Astrocyte of the cerebellum (primary cell): ENCODE measurements at places on chromosomes 1 and 21.

DNA sequence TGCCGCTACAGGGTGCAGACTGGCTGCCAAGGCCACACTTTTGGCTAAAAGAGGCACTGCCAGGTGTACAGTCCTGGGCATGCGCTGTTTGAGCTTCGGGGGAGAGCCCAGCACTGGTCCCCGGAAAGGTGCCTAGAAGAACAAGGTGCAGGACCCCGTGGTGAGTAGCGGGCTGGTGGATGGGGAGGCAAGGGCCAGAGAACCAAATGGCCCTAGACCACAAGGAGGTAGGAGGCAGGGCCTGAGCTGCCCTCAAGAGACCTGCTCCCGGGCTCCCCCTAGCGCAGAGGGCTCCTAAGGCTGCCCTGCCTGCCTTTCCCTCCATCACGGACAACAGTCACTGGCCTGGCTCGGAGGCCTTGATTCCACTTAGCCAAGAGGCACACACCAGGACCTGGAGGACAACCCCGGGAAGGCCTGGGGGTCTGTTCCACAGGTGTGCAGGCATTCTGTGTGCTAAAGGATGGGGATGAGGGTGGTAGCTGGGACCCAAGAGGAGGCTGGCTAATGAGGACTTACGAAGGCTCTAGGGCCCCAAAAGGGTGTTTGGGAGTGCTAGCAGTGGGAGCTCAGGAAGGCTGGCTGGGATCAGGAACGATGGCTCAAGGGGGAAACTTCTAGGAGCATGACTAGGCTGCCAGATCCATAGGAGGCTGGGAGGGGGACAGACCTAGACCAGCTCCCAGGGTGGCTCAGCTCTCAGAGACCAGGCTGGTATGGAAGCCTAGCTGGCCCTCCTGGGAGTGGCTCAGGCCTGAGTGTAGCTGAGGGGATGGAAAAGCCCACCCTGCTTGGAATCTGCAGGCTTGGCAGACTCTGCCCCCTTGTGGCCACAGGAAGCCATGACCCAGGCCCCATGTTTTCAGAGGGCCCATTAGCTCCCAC is 742 bp downstream of the ARTN start:
- DNase-seq, result peak; percentile 59

GRCh38 chr1:14842361-14842760 is 243.9 kb downstream of the KAZN start:
- DNase-seq, result no peak

GRCh38 chr1:229203030-229203751 is 67.7 kb upstream of the RAB4A start:
- DNase-seq, result peak; percentile 39

DNA sequence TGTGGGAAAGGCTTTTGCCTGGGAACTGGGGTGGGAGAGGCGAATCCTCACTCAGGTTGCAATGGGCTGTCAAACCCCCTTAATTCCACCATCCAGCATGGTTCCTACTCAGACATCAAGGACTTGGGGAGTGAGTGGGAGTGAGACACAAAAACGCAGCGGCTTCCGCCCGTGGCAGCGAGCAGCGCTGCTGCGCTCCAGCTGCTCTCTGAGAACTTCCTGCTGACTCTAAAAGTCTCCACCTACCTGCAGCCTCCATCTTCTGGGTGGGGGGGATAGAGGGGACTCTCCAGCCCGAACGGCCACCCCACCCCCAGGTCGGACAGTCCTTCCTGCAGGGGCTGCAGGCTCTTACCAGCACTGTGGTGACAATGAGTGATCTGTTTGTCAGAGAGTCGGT is 184.4 kb downstream of the GRIK3 start:
- no peak for DNase-seq

- peak; percentile 73 for DNase-seq
Observed at GRCh38 chr21:25103500-25104207, 503.6 kb downstream of the MRPL39 start.

- no peak for DNase-seq
Observed at GRCh38 chr1:47853059-47853458, 144.1 kb downstream of the TRABD2B start.

GRCh38 chr1:155651861-155652661 is 36.5 kb downstream of the YY1AP1 start:
- no peak for DNase-seq

- no peak for DNase-seq
Observed at GRCh38 chr1:66282343-66282852, 251.6 kb upstream of the SGIP1 start.

- DNase-seq, result no peak
Observed at GRCh38 chr1:147486876-147487656, 54.2 kb upstream of the BCL9 start.

- no peak for DNase-seq
Observed at GRCh38 chr1:39478126-39478915, 13.1 kb upstream of the BMP8A start.

GRCh38 chr1:87146538-87146937 is 182.1 kb upstream of the LMO4 start:
- DNase-seq, result no peak

DNA sequence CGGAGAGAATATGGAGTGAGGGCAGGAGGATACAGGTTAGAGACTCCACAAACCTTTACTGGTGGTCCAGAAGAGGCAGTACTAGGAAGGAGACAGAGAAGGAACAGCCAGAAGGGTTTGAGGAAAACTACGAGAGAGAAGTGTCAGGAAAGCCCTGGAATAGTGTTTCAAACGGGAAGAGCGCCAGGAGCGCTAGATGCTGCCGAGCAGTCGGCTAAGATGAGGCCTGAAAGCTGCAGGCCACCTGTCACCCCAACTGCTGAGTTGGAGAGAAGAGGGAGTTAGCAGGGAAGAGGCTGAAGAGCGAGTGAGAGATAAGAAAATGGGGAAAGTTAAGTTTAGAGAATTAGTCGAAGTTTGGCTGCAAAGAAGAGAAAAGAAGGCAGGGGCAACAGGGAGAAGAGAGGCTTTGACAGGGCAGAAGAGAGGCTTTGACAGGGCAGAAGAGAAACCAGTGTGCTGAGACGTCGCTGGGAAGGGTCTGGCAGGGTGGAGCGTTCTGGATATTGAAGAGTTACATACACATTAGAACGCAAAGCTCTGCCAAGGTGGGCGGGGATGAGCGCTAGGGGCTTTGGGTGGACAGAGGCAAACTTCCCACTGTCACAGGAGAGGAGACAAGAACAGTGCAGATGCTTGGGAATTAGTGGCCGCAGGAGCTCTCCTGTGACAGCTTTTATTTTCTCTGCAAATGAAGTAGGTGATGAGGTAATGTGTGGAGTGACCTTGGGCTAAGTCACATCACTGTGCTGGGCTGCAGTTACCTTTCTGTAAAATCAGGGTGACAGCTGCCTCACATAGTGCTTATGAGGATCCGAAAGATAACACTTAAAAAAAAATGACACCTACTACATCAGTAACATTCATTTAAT is 31.2 kb downstream of the PCSK9 start:
- no peak for DNase-seq

- DNase-seq, result no peak
Observed at GRCh38 chr1:175797576-175797975, 54.2 kb upstream of the TNR start.

DNA sequence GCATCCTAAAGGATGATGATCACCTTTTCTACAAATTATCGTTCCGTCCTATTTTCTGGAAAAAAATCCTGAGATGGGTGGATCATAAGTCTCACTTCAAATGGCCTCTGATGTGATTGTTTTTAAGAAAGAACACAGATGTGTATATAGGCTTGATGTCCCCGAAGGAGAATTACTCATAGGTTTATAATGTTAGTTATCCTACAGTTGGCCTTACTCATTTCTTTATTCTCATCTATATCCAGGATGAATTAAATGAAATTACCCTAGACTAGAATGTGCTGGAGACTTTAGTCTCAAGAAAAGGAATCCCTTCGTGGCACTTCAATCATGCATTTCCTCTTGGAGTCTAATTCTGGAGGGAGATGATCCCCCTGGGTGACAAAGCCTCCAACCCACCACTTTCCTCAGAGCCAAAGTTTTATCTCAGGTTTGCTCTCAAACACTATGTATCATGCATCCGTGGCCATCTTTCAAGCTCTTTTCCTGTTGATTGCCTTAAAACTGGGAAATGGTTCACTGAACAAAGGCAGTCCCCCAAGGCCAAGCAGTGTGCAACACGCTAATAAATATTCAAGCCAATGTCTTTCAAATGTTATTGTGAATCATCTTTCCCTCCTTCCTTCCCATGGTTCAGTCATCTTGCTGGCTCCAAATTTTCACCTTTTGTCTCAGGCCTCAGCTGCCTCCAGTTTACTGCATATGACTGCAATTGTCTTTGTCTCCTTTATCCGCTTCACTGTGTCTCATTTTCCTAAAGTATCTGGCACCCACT is 32.5 kb upstream of the SMYD2 start:
- DNase-seq, result no peak

DNA sequence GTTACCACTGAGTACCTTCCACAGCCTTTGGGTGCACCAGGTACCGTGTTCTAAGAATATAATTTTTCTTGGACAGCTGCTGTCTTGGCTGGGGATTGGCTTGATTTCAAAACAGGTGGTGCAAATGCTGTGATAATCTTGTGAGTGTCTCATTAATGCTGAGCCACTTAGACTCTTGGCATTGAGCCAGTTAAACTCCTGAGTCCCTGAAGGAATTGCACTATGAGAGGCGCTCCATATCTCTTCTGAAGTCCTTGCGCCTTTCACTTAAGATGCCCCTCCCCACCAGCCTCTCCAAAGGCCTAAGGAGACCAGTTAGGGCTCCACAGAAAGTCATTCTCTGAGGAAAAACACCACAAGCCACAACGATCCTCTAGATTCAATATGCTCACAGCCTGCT is 51.0 kb downstream of the BACH1 start:
- DNase-seq, result no peak

DNA sequence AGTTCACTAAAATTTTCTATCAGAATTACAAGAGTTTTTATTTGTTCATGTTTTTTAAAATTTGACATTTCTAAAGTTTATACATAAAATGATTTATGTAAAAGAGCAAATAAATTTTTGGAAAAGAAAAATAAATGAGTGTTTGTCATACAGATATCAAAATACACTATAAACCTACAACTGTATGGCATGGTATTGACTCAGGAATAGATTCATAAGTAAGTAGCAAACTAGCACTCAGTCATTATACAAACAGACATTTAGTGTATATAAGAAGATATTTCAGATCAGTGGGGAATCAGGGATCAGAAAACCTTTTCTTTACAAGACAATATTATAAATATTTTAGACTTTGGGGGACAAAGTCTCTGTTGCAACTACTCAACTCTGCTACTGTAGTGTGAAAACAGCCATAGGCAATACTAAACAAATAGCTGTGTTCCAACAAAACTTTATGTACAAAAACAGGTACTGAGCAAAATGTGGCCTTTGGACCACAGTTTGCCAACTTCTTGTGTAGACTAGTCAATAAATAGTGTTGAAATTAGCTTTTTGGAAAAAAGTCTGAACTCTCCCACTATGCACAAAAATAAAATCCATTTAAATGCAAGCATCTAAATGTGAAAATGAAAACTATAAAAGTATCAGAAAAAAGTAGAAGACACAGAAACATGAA is 508.8 kb upstream of the CAMK1G start:
- DNase-seq, result no peak

DNA sequence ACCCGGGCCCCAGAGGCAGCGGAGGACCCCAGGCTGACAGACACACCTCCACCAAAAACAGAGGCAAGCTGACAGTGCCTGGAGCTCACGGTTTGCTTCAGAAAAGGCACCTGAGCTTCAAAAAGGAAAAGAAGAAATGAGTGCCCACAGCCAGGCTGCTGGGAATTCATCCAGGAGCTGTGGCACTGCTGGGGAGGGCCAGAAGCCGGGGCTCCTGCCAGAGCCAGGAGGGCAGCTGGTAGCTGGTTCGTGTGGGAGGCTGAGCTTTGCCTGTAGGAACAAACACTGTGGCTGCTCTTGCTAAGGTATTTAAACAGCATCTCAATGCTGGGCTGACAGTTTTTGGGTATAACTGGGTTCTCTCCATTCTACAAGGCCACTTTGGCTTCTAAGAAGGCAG is 19.5 kb downstream of the KCNJ6 start:
- DNase-seq, result no peak

DNA sequence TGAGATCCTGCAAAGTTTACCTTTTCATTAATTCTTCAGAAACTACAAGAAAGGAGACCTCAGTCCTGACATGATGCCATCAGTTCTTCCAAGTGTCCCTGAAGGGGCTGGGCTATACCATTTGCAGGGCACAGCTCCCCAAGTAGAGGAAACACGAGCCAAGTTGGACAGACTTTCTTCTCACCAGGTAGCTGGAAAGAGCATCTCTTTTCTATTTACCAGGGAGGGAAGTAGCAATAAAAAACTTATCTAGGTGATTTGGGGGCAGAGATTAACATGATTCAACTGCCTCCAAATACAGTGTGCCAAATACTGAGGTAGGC is 103.9 kb upstream of the KCND3 start:
- no peak for DNase-seq

DNA sequence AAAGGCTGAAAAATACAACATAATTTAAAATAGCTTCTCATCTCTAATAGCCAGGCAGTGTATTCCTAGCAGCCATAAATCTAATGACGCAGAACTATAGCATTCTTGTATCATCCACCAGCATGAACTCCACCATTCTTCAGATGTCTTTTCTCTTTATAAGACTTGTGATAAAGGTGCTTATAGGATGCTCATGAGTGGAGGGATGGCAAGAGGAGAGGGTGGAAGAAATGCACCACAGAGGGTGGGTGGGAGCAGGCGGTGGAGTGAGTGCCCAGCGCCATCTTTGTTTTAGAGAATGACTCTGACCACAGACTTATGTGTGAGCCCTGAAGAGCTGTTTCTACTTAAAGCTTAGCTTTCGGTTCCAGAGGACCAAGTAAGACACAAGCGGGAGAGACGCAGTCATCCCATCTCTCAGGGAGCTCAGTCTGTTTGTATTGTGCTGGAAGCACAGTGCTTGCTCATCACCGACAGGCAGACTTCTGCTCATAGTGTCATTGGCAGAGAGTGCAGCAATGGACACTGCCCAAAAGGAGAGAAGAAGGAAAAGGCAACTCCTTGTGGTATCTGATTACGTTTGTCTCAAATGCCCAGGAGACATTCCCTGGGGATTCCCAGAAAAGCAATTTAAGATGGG is 65.6 kb downstream of the KCNJ15 start:
- DNase-seq, result no peak

DNA sequence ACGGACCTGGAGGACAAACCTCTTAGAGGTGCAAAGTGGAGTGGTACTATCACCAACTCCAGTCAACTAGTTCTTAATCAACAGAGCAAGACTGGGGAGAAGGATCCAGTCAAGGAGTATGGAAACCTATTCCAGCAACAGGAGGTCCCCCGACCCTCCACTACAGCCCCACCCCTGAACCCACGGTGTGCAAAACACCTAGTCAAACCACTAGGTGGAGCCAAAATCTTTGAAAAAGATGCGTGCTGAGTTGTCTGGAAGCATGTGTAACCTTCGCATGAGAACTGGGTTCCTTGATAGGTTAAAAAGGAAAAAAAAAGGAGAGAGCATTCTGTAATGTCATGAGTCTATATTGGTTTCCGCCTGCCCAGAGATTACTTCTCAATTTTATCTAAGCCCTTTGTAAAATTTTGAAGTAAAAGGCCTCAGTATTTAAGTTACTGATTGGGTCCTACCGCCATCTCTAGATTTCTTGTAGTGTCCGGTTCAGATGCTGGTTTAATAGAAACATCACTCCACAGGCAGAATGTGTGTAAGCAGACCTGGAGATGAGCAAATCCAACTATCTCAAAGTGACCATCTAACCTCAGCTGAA is 81.9 kb upstream of the HAO2 start:
- no peak for DNase-seq
